Activated CD8-positive, alpha-beta memory T cell treated with anti-CD3 and anti-CD28 coated beads for 48 hours (primary cell): ENCODE measurements at places on chromosomes 3 and 15.
A peak's percentile ranks its signal among the peaks of the same experiment; 100 is the strongest.

DNA sequence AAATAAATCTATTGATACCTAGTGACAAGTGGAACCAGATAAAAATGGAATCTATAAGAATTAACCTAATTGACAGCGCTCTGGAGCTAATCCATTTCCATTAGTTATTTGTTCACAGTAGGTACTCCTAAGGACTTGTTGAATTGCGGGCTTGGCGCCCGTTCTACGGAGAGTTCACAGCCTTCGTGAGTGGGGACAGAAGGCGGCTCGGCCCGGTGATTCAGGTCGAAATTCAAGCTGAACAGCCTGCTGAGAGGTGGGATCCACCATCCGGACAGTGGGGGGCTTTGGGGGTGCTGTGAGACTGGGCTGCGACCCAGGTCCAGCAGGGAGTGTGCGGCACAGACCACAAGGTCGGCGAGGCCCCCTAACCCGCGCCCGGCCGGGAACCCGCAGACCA lies 779 bp upstream of the CTNNB1 start:
- no peak for DNase-seq

- no peak for DNase-seq
Observed at GRCh38 chr3:127716384-127716783, 43.6 kb downstream of the ABTB1 start.

GRCh38 chr3:62873451-62873760 lies 1.8 kb downstream of the CADPS start:
- no peak for DNase-seq

DNA sequence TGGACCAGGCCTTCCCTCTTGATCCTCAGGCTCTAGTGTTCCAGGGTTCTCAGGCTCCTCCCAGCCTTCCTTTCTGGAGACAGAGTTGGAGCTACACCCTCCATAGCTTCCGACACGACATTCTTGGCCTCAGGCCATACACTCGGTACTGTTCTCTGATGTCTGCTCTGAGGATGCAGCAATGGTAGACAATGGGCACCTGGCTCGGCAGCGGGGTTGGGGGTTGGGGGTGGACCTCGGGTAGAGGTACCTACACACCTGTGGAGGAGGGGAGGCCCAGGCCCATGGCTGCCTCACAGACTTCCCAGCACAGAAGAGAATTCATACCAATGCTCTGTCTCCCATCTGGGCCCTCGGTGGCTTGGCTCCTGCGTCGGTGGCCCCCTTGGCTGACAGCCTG lies 21.4 kb downstream of the CCDC13 start:
- DNase-seq = no peak

GRCh38 chr3:34957677-34958076 lies 681.6 kb upstream of the ARPP21 start:
- DNase-seq = no peak

- no peak for DNase-seq
Observed at GRCh38 chr15:80503319-80503952, 99.3 kb downstream of the ARNT2 start.

GRCh38 chr15:50247819-50248655 lies 17.5 kb downstream of the HDC start:
- DNase-seq = no peak

- DNase-seq = no peak
Observed at GRCh38 chr3:56919137-56919796, 117.5 kb upstream of the ARHGEF3 start.

GRCh38 chr3:9779721-9780457 lies 10.1 kb upstream of the CAMK1 start:
- DNase-seq = peak; percentile 51

GRCh38 chr15:81469154-81469553 lies 95.1 kb upstream of the TMC3 start:
- DNase-seq = no peak

DNA sequence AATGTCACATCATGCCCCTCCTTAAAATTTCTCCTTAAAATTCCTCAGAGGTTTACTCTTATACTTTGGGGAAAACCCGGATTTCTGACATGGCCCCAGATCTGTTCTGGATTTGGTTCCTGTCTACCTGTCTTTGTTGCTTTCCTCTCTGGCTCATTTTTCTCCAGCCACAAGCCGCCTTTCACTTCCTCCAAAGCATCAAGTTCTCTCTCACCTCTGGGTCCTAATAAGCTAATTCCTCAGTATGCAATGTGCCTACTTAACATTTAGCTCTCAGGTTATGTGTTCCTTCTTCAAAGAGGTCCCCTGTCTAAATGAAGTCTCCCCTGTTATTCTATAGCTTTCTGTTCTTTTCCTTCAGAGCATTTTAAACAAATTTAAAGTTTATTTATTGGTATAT lies 16.1 kb downstream of the HMG20A start:
- no peak for DNase-seq

DNA sequence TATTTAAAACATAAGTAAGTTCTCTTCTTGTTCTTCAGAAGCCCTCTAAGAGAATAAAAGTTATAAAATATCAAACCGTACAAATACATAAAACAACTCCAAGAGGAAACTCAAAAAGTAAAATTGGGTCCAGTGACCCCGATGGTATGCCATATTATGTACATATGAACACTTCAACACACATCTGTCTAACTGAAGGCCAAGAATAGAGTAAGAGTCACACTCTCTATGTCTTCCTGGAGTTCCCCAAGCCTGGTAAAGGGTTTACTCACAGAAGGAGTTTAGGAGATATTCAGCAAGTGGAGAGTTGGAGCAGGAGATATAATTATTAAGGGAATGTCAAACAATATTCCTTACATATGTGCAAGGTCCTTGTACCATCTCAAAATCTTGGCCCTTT lies 101.3 kb upstream of the EIF1B start:
- no peak for DNase-seq

DNA sequence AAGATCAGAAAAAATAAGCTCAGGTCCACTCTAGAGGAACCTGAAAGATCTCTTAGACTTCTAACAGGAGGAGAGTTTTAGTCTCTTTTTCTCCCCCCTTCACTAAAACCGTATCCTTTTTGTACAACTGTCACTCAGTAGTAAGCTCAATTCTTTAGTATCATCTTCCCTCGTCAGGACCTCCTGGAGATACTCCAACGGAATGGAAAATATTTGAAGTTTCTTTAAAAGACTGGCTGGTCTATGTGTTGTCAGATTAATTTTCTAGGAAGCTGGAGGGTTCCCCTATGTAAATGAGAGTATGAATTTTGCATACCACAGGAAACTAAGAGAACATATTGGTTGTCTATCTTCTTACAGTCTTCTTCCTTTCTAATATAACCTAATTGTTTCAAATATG lies 747.7 kb upstream of the CBLB start:
- DNase-seq = no peak

GRCh38 chr3:109631897-109632296 lies 294.6 kb upstream of the DPPA4 start:
- DNase-seq = no peak

GRCh38 chr15:43346305-43346704 lies 15.9 kb upstream of the LCMT2 start:
- DNase-seq = no peak

GRCh38 chr15:69035205-69035917 lies 20.9 kb downstream of the NOX5 start:
- DNase-seq = no peak

DNA sequence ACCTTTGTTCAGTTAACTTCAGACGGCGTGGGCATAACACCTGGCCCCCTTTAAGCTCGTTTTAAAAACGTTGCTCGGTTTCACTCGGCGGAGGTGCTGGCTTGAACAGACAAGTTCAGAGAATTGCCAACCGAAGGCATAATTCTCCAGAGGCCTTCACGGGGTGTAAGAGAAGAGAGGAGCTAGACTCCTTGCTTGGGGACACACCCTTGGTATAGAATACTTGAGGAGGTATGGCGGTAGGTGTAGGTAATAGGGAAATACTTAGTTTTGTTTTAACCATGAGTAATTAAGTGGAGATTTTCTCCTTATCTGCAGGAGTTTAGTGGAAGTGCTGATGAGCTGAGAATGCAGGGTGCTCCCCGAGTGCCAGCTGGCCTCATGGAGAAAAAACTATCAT lies 921 bp downstream of the FBXL2 start:
- DNase-seq = no peak

DNA sequence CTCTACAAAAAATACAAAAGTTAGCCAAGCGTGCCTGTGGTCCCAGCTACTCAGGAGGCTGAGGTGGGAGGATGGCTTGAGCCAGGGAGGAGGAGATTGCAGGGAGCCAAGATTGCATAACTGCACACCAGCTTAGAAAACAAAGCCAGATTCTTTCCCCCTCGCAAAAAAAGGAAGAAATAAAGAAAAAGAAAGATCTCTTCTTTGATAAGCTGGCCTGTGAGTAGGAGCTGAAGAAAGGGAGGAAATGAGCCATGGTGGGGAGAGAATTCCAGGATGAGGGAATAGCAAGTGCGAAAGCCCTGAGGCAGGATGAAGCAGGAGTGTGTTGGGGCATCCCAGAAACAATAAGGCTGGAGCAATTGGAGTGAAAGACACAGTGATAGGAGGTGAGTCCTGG lies 24.5 kb upstream of the TOP2B start:
- no peak for DNase-seq

- DNase-seq = no peak
Observed at GRCh38 chr15:68733666-68734065, 87.0 kb downstream of the ANP32A start.

- DNase-seq = no peak
Observed at GRCh38 chr3:160157321-160157720, 67.9 kb upstream of the C3orf80 start.

DNA sequence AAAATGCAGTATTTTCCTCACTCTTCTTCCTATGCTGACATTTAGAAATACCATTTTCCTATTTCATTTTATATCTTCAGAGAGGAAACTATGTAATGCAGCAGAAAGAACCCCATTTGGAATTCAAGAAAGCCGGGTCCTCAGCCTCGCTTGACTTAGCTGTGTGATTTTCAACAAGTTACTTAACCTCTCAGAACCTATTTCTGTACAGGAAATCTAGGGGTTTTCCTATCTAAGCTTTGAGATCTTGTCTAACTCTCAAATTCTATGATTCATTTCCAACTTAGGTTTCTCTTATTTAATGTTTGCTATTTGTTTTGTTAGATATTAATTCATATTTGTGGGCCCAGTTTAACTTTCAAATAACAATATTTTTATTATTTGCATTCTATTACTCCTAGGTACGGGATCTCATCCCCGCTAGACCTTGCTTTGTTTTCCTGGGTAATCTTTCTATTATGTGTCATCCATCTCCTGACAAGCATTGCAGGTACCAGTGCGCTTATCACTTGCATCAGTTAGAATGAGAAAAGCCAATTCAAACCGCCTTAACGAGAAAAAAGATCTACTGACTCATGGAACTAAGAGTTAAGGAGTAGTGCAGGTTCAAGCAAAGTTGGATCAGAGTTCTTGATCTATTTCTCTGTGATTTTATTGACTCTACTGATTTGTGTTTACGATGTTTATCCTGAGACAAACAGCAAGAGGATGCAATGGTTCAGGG lies 70.6 kb upstream of the BHLHE40 start:
- DNase-seq = no peak

- DNase-seq = no peak
Observed at GRCh38 chr3:143294188-143294587, 174.6 kb downstream of the CHST2 start.

DNA sequence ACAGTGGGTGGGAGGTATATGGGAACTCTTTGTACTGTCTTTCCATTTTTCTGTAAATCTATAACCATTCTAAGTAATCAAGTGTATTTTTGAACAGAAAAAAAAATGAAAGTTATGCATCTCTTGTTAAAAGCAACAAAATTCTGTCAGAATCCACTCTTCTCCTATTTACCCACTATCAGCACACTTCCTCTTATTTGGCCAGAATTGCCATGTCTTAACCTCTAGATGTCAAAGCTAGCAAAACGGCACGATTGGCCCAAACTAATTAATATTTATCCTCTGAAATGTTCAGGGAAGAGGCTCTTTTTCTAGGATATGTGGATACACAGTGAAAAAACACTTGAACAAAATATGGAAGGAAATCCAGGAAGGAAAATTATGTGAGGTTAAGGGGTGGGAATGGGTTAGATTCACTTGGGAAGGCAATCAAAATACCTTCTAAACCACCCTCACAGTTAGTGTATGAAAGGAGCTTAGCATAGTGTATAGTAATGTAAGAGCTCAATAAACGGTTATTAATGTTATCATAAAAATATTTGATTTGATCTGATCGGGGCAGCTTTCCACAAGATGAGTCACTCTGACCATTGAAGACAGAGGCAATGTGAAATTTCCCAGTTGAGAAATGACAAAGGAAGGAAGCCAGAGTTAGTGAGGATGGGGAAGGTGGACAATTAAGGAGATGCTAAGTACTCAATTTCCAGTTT lies 20.1 kb upstream of the TGFBR2 start:
- DNase-seq = no peak

DNA sequence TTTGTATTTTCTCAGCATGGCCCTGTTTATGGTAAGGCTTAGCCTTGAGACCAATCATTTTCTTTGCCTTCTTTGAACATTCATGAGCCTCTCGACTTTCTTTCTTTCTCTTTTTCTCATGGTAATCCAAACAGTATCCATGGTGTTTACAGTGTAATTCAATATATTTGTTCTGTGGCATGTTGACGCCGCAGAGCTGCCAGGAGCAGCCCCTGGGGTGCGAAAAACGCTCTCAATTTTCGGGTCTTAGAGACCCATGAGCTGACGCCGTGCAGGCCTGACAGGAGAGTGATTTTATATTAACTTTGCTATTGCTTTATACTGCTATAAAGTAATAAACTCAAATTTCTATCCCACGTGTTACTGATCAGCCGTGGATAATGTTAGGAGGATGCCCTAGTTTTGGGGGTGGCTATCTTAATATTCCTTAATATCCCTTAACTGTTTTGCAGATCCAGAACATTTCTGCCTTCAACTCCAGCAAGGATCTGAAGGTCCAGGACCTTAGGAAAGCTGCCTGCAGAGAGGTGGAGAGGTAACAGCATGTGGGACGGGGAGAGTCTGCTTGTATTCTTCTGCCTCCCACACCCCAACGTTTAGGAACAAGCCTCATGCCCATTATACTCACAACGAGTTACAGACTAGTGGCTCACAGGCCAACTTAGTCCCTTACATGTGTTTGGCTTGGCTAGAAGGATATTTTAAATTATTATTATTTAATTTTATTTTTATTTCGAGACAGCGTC lies 29.3 kb upstream of the MYO1E start:
- DNase-seq = no peak

DNA sequence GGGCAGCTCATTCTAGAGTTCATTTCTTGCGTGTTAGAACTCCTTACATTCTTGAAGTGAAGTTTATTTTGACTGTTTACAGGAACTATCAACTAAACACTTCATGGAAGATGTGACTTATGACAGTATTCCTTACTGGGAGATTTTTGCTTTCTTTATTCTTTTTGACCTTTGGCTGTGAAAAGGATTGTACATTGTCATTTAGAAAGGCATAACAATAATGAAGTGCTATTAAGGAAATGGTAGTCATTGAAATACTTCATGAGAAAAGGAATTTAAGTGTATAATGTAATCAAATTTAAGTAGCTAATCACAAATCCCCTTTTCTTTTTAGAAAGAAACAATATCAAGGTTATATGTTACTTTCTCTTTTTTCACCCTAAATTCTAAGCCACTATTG lies 11.3 kb downstream of the P2RY14 start:
- no peak for DNase-seq

GRCh38 chr3:158859362-158859761 lies 57.5 kb downstream of the MFSD1 start:
- DNase-seq = no peak
